Stimulated activated CD8-positive, alpha-beta memory T cell treated with anti-CD3 and anti-CD28 coated beads, Interleukin-4, amount 100 ng/mL, for 24 hours (primary cell): ENCODE measurements at places on chromosomes 2 and 18.

GRCh38 chr2:36734304-36734703 lies 37.8 kb downstream of the VIT start:
- DNase-seq = no peak

- DNase-seq = no peak
These were observed 71.6 kb upstream of the CYP1B1 start for GRCh38 chr2:38147333-38148121.

- no peak for DNase-seq
These were observed 1.4 kb downstream of the COL3A1 start for GRCh38 chr2:188975497-188976102.

- DNase-seq = no peak
These were observed 48.3 kb downstream of the WDFY1 start for GRCh38 chr2:223896833-223897311.

DNA sequence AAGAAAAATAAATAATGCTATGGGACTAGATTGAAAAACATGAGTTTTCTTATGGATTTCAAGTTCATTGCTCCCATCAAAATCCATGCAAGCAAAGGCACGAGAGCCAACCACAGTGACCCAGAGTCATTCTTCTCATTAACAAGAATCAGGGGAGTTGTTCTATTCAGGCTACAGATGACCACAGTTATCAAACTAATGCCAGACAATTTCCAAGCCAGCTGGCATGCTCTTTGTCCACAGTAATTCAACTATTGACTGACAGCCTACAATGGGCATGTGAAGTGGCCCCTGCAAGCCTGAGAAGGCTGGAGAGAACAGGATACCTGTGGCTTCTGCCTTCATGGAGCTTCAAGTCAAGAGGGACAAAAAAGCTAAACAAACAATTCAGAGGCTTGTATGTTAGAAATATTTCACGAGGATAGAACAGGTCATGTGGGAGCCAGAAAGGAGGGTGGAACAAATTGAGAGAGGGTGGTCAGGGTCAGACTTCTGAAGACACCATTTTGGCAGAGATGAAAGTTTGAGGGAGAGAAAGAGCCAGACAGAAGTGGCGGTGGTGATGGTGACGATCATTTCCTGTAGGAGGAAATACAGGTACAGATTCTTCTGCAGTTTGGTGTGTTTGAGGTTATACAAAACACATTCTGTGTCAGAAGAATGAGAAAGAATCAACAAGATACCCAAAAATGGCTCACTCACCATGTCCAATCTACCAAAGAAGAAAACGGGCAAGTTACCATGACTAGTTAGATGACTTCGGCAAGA lies 732.4 kb downstream of the RNF144A start:
- DNase-seq = no peak

GRCh38 chr2:160109939-160110673 lies 47.7 kb upstream of the PLA2R1 start:
- peak; percentile 11 for DNase-seq

DNA sequence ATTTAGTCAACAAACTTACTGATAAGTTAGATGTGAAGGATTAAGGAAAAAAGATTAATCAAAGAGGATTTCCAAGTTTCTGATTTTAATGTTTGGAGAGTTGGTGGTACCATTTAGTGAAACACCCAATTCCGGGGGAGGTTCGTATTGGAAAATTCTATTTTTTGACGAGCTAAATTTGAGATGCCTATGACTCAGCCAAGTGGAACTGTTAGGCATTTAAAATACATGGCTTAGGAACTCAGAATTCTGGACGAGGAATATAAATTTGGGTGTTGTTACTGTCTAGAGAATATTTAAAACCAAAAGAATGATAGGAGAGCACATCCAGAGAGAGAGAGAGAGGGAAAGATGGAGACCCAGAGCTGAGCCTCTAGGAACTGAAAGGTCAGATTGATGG lies 103.6 kb downstream of the TMX3 start:
- DNase-seq = no peak

DNA sequence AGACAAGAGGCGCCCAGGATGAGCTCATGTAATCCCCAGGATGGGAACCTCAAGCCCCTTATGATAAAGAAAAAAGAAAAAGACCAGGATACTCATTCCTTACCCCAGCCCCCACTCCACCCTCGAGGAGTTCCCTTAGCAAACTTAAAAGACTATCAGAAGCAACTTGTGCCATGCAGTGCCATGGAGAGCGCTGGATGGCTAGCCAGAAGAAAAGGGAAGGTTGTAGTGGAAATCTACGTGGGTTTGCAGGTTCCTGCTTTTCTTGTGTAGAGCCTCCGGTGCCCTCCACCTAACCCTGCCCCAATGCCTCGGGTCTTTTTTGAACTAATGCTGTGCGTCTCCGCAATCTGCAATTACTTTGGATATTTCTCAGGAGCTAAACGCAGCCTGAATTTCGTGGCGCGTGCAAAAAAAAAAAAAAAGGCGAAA lies 16.2 kb upstream of the BCL11A start:
- no peak for DNase-seq

- DNase-seq = no peak
These were observed 833 bp downstream of the EPB41L5 start for GRCh38 chr2:120013597-120014223.

- DNase-seq = no peak
These were observed 254.9 kb upstream of the ZEB2 start for GRCh38 chr2:144774809-144775208.

GRCh38 chr2:237651761-237652160 lies 24.4 kb downstream of the LRRFIP1 start:
- DNase-seq = no peak

DNA sequence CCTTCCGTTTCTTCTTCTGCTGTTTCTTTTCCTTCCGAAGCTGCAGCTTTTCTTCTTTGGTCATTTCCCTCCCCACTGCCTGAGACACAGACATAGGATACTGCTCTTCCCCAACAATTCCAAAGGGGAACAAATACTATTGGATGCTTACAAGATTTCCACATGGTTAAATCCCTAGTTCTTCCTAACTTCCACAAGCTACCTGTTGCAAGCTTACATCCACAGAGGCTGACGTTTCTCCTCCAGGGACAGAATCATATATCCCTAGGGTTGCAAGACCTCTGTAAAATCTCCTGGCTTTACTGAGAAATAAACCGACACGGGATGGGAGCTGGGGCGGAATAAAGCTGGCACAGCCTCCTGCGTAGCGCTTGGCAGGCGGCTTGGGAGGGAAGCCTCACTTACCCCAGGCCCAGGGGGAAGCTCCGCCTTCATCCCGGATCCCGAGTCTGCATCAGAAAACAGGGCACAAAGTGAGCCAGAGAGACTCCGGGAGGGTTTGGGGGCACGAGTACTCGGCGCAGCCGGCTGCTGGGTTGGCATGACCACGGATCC lies 590 bp downstream of the EIF2B4 start:
- DNase-seq = no peak
